ENCODE measurements at places on chromosomes 7 and 10. TPM values are rescaled to one million over a fixed set of nuclear protein-coding genes. Genes with fewer than 3 reads are reported as not detected.
A peak's percentile ranks its signal among the peaks of the same experiment; 100 is the strongest.

SCRN1 gene
- 2.1 TPM for total RNA-seq

EBLN1 gene
- not detected for total RNA-seq

- DNase-seq: no peak
Observed at GRCh38 chr10:101219139-101219945, 9.9 kb downstream of the LBX1 start.

GRCh38 chr10:11698691-11699549 lies 43.3 kb upstream of the ECHDC3 start:
- DNase-seq: no peak

MEOX2 gene
- total RNA-seq: not detected

GRCh38 chr7:23474094-23474828 lies 4.0 kb upstream of the IGF2BP3 start:
- DNase-seq: peak; percentile 78

RBP4 gene
- not detected for total RNA-seq

GRCh38 chr10:95429639-95430038 lies 131.5 kb downstream of the SORBS1 start:
- no peak for DNase-seq

GRCh38 chr7:66330961-66331360 lies 125.8 kb downstream of the TPST1 start:
- no peak for DNase-seq

- DNase-seq: no peak
Observed at GRCh38 chr7:46969303-46970130, 612.4 kb downstream of the TNS3 start.

TRIM4 gene
- 28.3 TPM for total RNA-seq

GRCh38 chr10:127964621-127965020 lies 57.7 kb downstream of the PTPRE start:
- no peak for DNase-seq

DNA sequence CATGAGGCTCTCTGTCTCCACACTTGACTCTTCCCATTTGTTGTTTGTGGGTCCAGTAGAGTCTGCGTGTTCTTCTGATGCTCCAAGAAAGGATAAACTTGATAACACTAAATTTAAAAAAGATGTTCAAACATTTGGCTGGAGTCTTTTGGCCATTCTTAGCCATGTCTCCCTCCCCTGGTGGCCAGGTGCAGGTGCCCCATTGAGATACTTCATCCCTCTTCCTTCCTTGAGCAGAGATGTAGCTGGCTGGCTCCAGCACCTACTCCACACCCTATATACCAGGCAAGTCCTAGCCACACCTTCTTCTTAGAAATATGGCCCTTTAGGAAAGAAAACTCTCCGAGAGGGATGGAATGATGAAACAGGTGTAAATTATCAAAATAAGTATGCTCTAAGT lies 103.2 kb upstream of the GJD4 start:
- DNase-seq: no peak

CLDN4 gene
- 0.57 TPM for total RNA-seq

All from activated naive CD4-positive, alpha-beta T cell treated with anti-CD3 and anti-CD28 coated beads, Interleukin-2, amount 50 U/mL, for 72 hours (primary cell).